ENCODE measurements at places on chromosomes 7 and 10. TPM values are rescaled to one million over a fixed set of nuclear protein-coding genes. Genes with fewer than 3 reads are reported as not detected.

Gene IFIT1B
- not detected for total RNA-seq

Gene ADAMTS14
- 0.12 TPM for total RNA-seq

Gene PON3
- 149 TPM for total RNA-seq

Gene ANKRD7
- total RNA-seq, result not detected

Gene ADGRA1
- not detected for total RNA-seq

Gene MSMB
- not detected for total RNA-seq

Gene UNCX
- total RNA-seq, result not detected

Gene OR2A42
- not detected for total RNA-seq

Gene BMPER
- 5.8 TPM for total RNA-seq

Gene SFRP5
- total RNA-seq, result 4.4 TPM

Gene CHN2
- 23.0 TPM for total RNA-seq

Gene BTBD16
- total RNA-seq, result 0.98 TPM

Gene SEMA3D
- 0.29 TPM for total RNA-seq

Gene GPR15LG
- not detected for total RNA-seq

Gene PHTF2
- total RNA-seq, result 3.5 TPM

Gene SEC61A2
- total RNA-seq, result 5.5 TPM

Gene RARRES2
- 743 TPM for total RNA-seq

Gene RELN
- total RNA-seq, result 13.4 TPM

Gene DPY19L1
- total RNA-seq, result 14.2 TPM

Gene IMPDH1
- total RNA-seq, result 5.8 TPM

Gene NME8
- not detected for total RNA-seq

Gene ADAM12
- total RNA-seq, result 0.34 TPM

Gene NOM1
- total RNA-seq, result 8.2 TPM

Gene CPEB3
- total RNA-seq, result 12.7 TPM

Gene ASZ1
- not detected for total RNA-seq
